ENCODE measurements at places on chromosomes 13 and 19. TPM values are rescaled to one million over a fixed set of nuclear protein-coding genes. Genes with fewer than 3 reads are reported as not detected.

Gene MYO1F
- 7.8 TPM for polyA plus RNA-seq

DNA sequence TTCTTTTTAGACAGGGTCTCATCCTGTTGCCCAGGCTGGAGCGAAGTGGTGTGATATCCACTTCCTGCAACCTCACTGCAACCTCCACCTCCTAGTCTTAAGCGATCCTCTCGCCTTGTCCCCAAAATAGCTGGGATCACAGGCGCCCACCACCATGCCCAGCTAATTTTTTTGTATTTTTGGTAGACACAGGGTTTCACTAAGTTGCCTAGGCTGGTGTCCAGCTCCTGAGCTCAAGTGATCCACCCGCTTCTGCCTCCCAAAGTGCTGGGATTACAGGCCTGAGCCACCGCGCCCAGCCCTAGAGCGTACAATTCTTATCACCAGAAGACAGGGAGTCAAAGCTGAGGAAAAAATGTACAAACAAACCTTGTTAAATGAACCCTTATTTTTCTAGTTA is 4.5 kb upstream of the ELOF1 start:
- DNase-seq, result no peak

DNA sequence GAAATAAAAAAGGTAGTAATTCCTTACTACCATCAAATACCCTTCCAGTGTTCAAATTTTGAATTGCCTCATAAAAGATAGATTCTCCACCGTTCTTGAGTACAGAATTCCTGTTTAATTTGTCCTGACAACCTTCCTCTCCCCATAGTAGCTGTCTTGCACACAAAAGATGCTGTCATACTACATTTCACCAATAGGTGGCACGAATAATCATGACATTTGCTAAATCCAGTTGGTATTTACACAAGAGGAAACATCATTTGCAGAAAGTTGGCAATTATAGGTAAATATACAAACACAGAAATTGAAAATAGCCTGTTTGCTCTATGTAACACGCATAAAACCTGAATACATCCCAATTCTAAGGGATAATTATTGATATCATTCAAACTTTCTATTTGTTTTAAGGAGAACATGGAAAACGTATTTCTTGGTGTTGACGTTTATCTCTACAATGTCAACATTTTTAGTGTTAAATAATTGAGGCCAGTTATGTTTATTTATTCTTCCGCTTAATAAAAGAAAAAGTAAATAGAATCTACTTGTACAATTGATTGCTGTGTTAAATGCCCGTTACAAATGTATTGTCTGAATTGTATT is 58.3 kb upstream of the CLDN10 start:
- DNase-seq, result no peak

DNA sequence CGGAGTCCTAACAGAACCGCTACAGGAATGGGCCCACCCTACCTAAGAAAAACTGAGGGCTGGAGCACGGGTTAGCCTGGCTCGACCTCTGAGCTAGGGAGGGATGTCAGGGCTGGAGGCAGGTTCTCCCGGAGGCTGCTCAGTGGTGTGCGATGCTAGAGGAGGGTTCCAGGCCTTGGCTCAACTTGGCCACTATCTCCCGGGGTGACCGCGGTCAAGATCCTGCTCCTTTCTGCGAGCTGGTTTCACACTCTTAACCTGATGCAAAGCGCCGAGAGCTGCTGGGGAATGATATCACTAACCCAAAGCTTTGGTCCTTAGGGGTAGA is 301 bp downstream of the POP4 start:
- DNase-seq, result no peak

Gene ZNF132
- 5.9 TPM for polyA plus RNA-seq

DNA sequence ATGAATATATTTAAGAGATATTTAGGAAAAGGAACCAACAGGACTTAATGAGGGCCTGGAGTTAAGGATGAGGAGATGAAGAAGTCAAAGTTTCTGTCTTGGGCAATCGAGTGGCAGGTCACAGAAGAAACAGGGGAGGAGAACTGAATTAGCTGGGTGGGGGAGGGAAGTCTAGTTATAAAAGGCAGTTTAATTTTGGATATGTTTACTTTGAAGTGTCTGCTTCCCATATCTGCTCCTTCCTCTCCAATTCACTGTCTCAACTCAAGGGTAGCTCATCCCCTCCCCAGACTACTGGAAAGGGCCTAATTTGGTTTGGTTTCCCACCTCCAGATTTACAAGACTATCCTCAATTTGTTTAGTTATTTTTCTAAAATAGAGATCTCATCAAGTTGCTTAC is 195.9 kb downstream of the VWA8 start:
- no peak for DNase-seq
